ENCODE measurements at places on chromosomes 7 and 10.

DNA sequence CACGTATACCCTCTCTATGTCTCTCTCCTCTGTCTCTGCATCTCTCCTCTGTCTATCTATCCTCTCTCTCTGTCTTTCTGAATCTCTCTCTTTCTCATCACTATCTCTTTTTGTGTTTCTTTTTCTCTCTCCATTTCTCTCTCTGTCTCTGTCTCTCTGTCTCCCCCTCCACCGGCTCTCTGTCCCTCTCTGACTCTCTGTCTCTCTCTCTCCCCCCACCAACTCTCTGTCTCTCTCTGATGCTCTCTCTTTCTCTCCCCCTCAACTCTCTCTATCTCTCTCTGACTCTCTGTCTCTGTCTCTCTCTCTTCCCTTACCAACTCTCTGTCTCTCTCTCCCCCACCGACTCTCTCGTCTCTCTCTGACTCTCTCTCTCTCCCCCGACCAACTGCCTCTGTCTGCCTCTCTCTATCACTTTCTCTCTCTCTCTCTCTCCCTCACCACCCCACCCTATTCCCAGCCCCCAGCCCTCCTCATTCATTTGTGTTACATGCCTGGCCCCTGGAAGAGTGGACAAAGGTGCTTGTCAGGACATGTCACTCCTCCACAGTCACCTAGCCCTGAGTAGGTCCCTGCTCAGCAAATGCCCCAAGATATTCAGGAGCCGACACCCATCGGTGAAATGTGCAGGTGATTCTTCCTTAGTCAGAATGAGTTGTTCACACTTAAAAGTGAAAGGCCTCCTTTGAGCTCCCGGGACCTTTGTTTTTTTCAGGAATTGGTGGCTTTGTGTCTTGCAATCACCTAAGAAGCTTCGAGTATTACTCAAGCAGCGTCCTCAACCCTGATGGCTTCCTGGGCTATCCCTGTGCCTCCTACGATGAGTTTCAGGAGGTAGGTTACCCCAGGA lies 13.6 kb downstream of the PNLIPRP2 start:
- no peak for DNase-seq

- DNase-seq = peak; percentile 22
Measured at GRCh38 chr7:134593530-134594392, 44.9 kb downstream of the AKR1B15 start.

GRCh38 chr10:63634488-63635065 lies 113.4 kb downstream of the REEP3 start:
- DNase-seq = no peak

- no peak for DNase-seq
Measured at GRCh38 chr10:110460111-110460809, 37.4 kb upstream of the DUSP5 start.

DNA sequence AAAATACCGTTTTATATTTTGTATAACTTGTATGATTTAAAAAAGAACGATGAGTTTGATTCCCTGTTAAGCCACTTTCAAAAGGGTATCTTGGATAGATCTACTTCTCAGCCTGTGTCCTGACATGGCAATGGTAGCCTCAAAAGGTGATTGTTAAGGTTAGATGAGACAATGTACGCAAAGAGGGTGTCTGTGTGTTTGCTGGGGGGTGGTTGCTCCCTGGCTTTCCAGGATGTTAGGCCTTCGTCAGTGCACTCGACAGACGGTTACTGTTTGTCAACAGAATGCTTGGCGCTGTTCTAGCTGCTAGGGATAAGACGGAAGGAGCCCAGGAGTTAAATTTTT lies 90.3 kb downstream of the NEURL1 start:
- no peak for DNase-seq

DNA sequence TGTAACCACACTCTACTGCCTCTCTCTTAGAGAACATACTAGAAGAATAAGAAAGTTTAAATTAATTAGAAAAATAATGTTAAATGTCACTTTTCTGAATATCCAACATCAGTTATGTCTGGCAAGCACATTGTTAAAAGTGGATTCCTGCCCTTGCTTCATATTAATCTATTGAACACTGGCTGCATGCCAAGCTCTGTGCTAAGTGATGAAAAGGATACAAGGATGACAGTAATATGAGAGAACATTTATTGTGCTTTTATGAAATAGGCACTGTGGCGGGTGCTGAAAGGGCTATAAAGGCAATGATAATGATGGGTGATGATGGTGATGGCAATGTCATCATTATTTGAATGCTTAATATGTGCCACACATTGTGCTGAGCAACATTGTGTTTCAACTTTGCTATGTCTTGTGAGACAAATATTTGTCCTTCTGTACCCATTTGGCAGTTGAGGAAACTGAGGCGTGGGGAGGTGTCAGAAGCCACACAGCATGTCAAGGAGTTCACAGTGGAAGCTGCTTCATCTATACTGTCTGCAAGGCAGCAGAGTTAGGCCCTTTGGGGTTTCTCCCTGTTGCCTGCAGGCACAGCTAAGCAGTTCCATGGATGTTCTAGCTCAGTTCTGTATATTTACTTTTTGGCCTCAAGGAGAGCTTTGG lies 64.2 kb upstream of the RAPGEF5 start:
- DNase-seq = no peak

DNA sequence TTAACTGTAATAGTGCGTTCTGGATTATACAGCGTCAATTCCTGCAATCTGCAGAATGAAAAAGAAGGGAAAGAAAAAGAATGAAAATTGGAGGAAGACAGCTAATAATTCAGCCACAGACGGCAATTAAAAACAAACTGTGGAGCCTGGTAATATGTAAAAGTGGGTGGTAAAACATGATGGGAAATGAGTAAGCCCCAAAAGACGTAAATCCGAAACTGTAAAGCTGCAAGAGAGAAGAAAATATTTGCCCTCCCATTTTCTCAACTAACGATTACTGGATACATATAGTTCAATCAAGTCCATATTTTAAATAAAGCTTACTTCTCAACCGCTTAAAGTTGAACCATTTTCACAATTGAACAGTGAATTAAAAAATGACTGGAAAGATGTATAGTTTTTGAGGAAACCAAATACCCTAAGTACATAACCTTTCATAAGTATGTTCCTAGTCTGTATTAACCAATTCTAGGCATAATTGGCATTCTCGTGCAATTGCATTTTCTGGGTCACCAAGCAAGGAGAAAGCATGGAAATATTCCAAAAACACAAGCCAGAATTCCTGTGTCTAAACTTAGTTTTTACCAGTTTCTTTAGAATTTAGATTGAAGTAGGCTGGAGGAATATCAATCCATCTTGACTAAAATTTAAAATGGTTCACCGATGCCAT lies 44.8 kb downstream of the MALSU1 start:
- no peak for DNase-seq

- DNase-seq = no peak
Measured at GRCh38 chr10:8349610-8350249, 295.2 kb downstream of the GATA3 start.

- DNase-seq = no peak
Measured at GRCh38 chr7:10789170-10789569, 184.5 kb upstream of the PHF14 start.

DNA sequence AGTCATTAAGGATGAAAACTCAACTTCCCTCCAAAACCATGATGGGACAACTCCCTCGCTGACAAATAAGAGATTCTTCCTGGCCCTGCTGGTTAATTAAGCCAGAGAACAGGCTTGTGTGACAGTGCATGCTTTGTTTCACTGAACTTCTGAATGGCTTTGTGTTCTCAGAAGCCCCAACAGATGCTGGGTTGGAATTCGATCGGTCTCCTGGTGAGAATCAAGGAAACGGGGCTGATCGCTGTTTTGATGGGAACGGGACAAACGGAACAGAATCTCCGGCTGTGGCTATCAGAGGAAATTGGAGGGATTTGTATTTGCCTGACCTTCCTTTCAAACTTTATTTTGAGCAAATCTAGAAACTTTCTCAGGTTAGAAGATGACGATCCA lies 145.0 kb downstream of the RNF216 start:
- no peak for DNase-seq

DNA sequence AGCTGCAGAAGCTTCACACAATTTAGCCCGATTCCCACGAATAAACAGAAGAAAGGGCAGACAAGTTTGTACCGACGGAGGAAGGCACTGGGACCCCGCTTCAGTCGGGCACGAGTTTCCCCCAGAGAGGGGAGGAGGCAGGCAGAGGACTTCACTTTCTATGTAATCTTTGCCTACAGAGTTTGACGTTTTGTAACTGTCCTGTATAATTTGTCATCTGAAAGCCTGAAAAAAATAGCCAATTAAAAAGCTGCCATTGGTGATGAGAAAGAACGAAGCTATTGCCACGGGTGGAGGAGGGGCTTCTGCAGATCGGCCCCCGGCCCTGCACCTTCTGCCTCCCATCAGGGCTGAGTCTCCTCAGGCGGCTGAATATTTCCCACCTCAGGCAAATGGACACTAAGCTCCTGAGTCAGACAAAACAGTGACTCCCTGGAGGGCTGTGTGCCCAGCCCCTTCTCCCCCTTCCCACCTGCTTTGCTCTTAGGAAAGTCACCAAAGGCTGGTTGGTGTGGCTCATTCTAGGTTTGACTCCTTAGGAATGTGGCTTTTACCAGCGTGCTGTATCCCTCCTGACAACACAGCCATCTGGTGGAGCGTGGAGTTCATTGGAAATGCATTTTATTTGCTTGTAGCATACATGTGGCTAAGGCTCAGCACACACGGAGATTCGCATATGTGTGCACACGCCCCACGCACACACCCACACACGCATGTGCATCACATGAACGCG lies 117.4 kb downstream of the VIPR2 start:
- DNase-seq = no peak

DNA sequence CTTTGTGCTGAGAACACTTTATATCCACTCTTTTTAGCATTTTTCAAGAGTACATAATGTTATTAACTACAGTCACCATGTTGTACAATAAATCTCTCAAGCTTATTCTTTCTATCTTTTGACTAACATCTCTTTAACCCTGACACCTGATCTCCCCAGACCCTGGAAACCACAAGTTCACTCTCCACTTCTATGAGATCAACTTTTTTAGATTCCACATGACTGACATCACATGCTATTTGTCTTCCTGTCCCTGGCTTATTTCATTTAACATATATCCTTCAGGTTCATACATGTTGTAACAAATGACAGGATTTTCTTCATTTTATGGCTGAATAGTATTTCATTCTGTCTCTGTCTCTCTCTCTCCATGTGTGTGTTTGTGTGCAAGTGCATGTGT lies 15.5 kb downstream of the SLC13A1 start:
- no peak for DNase-seq

DNA sequence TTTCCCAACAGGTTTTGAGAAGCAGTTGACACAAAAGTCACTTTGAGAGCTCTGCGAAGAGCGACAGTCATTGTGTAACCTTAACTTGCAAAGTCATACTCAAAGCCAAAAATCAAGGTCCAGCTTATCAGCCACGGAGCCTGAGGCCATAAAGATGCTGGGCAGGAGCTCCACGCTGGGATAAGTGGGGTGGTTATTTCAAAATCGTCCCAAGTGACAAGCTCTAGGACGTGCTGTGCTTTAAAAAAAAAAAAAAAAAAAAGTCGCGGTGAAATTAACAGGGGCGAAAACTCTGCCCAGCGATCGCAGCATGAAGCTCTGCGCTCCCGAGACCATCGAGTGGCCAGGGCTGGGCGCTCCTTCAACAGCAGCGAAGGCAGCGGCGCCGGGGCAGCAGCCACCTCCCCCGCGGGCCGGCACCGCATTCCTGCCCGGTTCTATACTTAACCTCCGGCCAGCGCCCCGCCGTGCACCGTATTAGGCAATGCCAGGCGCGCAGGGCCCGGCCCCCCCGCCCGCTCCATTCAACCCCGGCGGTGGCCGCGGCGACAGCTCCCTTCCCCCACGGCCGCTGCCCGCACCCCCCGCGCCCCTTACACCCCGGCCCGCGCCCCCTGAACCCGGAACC lies 657 bp downstream of the HACD1 start:
- peak; percentile 75 for DNase-seq

DNA sequence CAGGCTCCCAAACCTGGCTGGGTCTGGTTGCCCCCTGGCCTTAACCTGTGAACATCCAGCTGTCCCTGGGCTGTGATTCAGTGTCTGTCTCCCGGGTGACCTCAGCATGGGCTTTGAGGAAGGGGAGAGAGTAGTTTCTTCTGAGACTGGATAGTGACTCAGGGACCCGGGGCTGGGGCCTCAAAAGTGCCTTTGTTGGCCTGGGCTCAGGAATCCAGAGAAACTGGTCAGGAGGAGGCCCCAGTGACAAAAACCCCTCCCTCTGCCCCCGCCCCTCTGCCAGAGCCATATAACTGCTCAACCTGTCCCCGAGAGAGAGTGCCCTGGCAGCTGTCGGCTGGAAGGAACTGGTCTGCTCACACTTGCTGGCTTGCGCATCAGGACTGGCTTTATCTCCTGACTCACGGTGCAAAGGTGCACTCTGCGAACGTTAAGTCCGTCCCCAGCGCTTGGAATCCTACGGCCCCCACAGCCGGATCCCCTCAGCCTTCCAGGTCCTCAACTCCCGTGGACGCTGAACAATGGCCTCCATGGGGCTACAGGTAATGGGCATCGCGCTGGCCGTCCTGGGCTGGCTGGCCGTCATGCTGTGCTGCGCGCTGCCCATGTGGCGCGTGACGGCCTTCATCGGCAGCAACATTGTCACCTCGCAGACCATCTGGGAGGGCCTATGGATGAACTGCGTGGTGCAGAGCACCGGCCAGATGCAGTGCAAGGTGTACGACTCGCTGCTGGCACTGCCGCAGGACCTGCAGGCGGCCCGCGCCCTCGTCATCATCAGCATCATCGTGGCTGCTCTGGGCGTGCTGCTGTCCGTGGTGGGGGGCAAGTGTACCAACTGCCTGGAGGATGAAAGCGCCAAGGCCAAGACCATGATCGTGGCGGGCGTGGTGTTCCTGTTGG lies at the start of gene CLDN4:
Gene CLDN4 (plus strand): TSS at position 316 of the 903 bp plus-strand sequence. CDS start 206 bp downstream, at position 522.
- DNase-seq = no peak

DNA sequence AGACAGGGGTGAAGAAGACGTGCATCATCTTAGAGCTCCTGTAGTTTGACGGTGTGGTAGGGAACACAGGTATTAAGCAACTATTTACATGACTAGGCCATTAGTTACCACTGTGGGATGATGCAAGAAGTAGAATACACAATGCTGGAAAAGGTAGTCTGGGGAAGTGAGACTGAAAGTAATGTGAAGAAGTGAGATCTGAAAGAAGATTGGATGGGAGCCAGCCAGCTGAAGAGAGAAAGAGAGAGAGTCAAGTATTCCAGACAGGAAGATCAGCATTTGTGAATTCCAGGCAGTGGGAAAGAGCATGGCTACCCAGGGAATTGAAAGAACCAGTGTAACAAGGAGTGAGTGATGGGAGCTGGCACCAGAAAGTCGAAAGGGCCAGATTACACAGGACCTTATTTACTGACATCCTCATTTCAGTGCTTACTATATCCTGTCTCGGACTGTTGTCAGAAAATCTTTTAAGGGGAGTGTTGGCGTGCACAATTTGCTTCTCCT lies 4.0 kb upstream of the CFAP58 start:
- DNase-seq = no peak

All from hepatic stellate cell (primary cell).